H9 (cell line): ENCODE measurements at places on chromosomes 16 and 17. TPM values are rescaled to one million over a fixed set of nuclear protein-coding genes. Genes with fewer than 3 reads are reported as not detected.

The MFSD6L gene
- total RNA-seq: 2.1 TPM in 2 replicates

The HEATR9 gene
- not detected in 2 replicates for total RNA-seq

The GFAP gene
- total RNA-seq: 1.1 and 1.2 TPM in 2 replicates

The CYBA gene
- total RNA-seq: 153 and 160 TPM in 2 replicates

The RRAD gene
- total RNA-seq: 0.44 and 0.72 TPM in 2 replicates

The DNAH9 gene
- total RNA-seq: 0.22 and 0.24 TPM in 2 replicates

The MEIOB gene
- 1.3 and 1.6 TPM in 2 replicates for total RNA-seq
